ENCODE measurements at places on chromosomes 2 and 18. TPM values are rescaled to one million over a fixed set of nuclear protein-coding genes. Genes with fewer than 3 reads are reported as not detected.

The HAT1 gene
- total RNA-seq, result 50.6 TPM

The HS1BP3 gene
- 19.2 TPM for total RNA-seq

The SLC19A3 gene
- total RNA-seq, result 0.59 TPM

The TMEM178A gene
- total RNA-seq, result 0.84 TPM

The SLC14A1 gene
- 4.5 TPM for total RNA-seq

The ALPG gene
- not detected for total RNA-seq

The PLB1 gene
- 0.34 TPM for total RNA-seq

The FNDC4 gene
- 9.8 TPM for total RNA-seq

The ANKRD30BL gene
- total RNA-seq, result not detected

The USP37 gene
- total RNA-seq, result 4.4 TPM

The CHRND gene
- not detected for total RNA-seq

The CLK1 gene
- 24.5 TPM for total RNA-seq

The RESP18 gene
- not detected for total RNA-seq

The AQP12B gene
- not detected for total RNA-seq

The DYNAP gene
- total RNA-seq, result not detected

The STARD6 gene
- 0.15 TPM for total RNA-seq

The RTP5 gene
- not detected for total RNA-seq

The SP5 gene
- not detected for total RNA-seq

The CCT4 gene
- 208 TPM for total RNA-seq

The IMPA2 gene
- total RNA-seq, result 14.1 TPM

The CNDP1 gene
- 0.15 TPM for total RNA-seq

The IL1RL2 gene
- total RNA-seq, result 0.74 TPM

The STEAP3 gene
- 30.8 TPM for total RNA-seq

The IL37 gene
- total RNA-seq, result not detected

The SH3BP4 gene
- 62.1 TPM for total RNA-seq

The CNTNAP5 gene
- not detected for total RNA-seq

The UGT1A5 gene
- total RNA-seq, result not detected

The NAT8 gene
- not detected for total RNA-seq

The SPP2 gene
- not detected for total RNA-seq

The SAP130 gene
- total RNA-seq, result 6.2 TPM

The OTOF gene
- not detected for total RNA-seq

The CLEC4F gene
- total RNA-seq, result not detected

The PMS1 gene
- 11.6 TPM for total RNA-seq

The GPR17 gene
- not detected for total RNA-seq

The KATNAL2 gene
- total RNA-seq, result 1.7 TPM

The CCDC68 gene
- 3.7 TPM for total RNA-seq

The GAL3ST2 gene
- not detected for total RNA-seq

The SOX11 gene
- 7.4 TPM for total RNA-seq

The IL1R2 gene
- total RNA-seq, result 0.50 TPM

The MC5R gene
- total RNA-seq, result not detected

The BCL11A gene
- total RNA-seq, result 0.15 TPM

The CRYGC gene
- total RNA-seq, result not detected

The TLX2 gene
- total RNA-seq, result 0.34 TPM

The SAG gene
- not detected for total RNA-seq

The ITGA6 gene
- total RNA-seq, result 38.4 TPM

The MARCHF4 gene
- 1.2 TPM for total RNA-seq

The ABHD1 gene
- total RNA-seq, result not detected

The CRYGD gene
- not detected for total RNA-seq

The ILKAP gene
- total RNA-seq, result 20.7 TPM
